SIG-M5 (cell line): ENCODE measurements at places on chromosomes 2 and 18.

DNA sequence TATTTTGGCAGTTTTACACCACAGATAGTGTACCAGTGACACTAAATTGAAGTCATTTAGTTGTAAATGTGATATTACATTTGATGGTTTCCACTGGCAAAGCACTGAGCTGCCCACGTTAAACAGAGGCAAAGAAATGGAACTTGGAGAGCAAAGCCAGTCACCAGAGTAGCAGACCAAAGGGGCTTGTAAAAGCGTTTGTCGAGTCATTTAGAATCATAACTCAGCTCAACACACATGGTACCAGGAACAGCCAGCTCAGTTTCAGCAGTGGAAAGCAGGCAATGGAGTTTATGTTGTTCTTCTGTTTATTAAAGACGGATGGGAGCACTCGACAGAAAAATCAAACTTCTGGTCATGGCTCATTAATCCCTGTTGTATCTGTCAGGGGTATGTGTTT lies 91.2 kb downstream of the POU3F3 start:
- DNase-seq: no peak

DNA sequence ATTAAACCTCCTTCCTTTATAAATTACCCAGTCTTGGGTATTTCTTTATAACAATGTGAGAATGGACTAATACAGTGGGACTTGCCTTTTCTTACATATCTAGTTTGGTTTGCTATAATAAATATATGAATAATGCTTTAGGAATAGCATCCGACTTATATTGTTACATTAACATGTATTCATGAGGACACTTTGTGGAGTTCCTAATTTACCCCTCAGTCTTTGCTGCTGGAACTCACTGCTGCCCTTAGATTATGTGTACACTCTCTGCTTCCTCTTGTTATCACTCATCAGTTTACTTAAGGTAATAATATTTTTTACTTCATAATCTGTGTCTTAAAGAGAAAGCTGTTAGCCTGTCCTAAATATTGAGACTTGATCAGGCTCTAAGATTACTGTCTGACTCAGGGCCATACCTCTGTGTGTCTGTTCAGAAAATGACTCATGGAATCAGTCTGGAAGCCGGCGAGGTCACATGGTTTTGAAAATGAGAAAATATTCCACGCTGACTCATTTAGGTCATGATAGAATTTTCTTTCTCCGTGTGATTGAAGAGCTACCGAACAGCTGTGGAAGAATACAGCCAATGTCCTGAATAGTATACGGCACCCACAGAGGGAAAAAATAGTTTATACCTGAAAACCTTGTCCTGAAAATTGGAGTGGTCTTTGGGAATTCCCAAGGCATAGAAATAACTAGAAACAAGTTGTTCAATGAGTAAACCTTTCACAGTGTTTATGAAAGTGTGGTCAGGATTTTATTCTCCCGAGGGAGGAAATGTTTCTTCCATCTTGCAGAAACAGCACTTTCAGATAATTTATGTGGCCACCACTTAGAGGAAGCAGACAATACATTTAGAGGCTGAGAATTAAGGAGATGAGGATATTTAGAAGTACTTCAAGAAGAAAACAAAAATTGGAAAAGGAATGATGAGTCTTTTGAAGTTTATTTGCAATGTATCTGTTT lies 156.4 kb downstream of the DSEL start:
- no peak for DNase-seq

DNA sequence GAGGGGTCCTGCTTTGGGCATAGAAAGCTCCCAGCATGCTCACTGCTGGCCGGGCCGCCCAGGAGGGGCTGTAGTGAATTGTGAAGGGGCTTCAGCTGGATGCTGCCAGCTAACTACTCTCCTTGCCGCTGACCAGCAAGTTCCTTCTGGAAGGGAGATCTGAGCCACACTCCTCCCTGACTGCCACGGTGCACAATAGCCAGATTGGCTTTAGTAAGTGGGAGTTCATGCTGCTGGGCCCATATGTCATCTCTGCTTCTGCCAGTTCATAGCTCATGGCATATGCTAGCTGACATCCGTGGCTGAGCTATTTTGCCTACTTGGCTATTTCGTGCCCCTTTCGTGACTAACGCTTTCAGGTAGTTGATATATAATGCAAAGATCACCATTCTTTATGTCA lies 51.6 kb upstream of the ROCK2 start:
- no peak for DNase-seq

- no peak for DNase-seq
Measured at GRCh38 chr2:106686814-106687213, 199.2 kb downstream of the ST6GAL2 start.

DNA sequence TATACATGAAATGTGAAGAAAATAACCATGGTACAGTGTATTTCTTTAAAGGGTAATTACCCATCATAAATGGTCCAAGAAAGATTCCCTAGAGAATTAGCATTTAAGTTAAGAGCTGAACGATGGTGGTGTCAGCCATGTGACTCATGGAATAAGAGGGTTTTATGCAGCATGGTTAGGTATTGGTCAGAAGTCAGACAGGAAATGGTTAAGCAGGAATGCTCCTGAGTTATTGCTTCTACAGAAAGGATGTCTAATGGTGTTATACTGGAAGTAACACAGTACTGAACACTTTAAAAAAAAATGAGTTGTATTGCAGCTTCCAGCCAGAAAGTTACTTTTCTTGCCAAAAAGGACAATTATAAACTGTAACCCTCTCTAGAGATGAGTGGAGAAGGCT lies 72.7 kb upstream of the UBE2E3 start:
- DNase-seq: no peak

DNA sequence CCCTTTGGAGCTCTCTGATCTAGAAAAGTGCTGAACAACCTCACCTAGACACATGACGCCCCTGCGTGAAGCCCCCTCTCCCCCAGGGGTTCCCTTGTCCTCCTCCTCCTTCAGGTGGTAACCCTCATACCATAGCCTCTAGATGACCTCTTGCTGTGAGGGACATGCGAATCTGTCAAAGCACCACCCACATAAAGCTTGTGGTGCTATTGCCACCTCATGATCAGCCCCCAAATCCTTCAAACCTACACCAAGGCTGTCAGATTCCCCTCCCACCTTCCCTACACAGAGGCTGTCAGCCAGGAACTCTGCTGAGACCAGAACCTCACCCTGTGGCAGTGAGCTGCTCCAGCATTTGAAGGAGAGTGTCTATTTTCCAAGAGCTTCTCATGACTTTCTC lies 43.1 kb upstream of the TEX51 start:
- no peak for DNase-seq
